ENCODE measurements at places on chromosomes 16 and 17.

DNA sequence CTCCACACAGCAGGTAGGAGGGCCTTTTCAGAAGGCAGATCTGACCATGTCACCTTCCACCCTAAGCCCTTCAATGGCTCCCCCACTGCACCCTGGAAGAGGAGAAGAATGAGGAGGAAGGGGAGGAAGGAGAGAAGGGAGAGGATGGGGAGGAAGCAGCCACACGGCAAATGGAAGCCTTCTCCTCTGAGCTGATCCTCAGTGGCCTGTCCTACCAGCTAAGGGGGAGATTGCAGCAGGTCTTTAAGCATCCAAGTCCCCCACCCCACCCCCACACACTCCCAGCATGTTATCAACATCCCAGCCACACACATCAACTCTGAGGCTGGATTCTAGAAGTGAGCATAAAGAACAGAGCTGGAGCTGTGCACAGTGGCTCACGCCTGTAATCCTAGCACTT is 46.2 kb upstream of the RBFOX3 start:
- no peak for DNase-seq

DNA sequence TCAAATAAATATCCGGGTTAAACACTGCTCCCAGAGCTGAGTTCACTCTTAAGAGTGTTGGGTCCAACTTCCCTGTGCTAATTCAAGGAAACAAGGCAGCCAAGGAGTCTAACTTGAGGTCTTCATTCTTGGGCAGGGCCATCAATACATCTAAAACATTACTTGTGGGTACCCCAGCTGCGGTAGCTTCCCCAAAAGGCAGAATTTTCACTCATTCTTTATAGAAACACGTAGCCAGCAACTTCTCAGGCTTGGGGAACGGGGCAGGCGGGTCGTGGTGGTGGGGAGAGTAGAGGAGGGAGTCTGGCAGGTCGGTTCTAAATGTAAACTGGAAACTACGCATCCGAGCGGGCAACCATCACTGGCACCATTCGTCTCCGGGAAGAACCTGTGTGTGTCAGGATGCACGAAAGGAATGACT is 666 bp upstream of the METTL9 start:
- DNase-seq = no peak

- no peak for DNase-seq
These were observed 258.2 kb upstream of the HSBP1 start for GRCh38 chr16:83549316-83550182.

GRCh38 chr17:43791589-43791988 is 11.4 kb downstream of the CFAP97D1 start:
- no peak for DNase-seq

GRCh38 chr16:28935924-28936783 is 4.4 kb downstream of the CD19 start:
- peak; percentile 92 for DNase-seq

GRCh38 chr17:46977348-46977747 is 1.7 kb downstream of the RPRML start:
- no peak for DNase-seq

GRCh38 chr16:66278604-66279262 is 87.8 kb upstream of the CDH5 start:
- no peak for DNase-seq

DNA sequence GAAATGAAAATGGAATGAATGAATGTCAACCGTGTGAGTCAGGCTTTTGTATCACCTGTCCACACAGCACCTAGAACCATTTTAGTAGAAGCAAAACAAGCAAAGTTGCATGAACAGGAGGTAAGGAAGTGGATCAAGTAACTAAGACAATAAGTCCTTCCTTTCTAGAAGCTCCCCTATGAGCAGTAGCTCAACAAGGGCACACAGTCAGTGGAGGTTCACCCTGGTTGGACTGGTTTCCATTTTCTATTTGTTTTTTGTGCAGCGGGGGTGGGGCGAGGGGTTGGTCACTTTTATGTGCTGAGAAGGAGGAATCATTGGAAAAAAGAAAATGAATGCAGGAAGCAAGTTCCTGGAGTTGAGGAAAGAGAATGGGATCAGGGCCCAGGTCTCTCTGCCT is 4.0 kb upstream of the HSBP1 start:
- DNase-seq = no peak

DNA sequence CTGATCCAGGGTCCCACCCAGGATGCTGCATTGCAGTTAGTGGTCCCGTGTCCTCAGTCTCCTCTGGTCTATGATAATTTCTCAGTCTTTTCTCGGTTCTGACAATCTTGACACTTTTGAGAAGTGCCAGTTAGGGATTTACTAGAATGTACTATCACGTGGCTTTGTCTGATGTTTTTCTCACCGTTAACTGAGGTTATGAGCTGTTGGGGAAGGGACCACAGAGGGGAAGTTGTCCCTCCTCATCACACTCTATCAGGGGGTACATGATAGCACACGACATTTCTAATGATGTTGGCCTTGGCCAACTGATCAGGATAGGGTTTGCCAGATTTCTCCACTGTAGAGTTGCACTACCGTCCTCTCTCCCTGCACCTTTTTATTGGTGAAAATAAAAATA is 250.9 kb upstream of the SDK2 start:
- no peak for DNase-seq

- peak; percentile 56 for DNase-seq
These were observed 46.1 kb upstream of the BPTF start for GRCh38 chr17:67779098-67779672.

DNA sequence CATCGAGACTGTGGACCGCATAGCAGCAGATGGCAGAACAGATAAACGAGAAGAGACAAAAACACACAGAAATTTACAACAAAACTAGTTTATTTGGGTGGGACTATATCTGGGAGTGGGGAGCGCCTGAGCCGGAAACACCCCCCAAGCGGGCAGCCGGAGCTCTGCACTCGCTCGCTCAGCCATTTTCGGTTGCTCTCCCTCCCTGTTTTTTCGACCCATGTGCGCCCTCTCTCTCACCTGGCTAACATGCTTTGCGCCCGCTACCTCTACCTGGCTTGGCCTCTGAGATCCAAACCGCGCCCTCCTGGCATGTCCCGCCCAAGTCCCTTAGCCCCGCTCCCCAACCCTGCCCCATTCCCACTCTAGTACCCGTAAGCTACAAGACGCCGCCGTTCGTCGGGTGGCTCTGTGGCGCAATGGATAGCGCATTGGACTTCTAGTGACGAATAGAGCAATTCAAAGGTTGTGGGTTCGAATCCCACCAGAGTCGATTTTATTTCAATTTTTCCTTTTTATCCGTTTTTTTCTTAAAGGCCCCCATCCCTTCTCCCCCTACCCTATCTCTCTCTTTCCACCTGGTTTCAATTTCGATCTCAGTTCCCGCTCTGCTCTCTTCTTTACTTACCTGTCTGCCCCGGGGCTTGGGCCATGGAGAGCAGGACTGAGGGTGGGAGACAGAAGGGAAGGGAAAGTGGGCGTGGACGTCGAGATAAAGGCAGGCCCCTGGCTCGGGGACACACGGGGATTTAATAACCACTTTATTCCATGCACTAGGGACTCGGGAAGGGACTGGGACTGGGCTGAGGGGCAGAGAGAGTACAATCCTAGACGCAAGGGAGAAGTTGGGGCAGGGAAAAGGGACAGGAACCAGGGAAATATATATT is 2.4 kb upstream of the ALOXE3 start:
- peak; percentile 81 for DNase-seq

- no peak for DNase-seq
These were observed 15.6 kb downstream of the TMEM100 start for GRCh38 chr17:55706808-55707773.

DNA sequence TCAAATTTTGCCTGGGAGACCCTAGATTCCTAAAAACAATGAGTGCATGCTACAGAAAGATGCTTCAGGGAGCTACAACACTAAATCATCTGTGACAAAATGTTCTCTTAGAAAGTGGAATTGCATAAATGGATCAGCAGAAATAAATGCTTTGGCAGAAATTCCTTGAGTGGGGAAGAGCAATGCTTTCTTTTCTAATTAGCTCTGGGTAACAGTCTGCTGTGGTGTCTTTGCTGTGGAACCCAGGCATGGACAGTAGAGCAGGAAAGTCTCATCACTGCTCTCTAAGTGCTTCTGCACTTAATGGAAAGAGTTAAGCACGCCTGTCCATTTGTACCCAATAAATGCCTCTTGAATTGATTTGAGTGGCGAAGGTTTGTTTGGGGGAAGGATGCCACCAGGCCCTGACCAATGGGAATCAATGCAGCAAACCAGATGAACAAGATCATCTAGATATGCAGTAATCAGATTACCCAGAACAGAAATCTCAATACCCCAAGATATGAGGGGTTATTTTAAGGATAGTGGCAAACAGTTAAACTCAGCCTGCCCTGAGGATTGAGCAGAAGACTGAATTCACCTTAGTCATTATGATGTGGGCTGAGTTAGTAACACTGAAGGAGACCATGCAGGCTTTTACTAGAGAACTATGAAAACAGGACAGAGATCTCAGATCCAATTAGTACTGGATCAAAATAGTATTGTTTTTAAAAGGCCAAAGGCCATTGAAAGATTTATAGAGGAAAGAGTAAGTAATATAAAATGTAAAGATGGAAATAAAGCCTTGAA is 13.6 kb downstream of the HLF start:
- no peak for DNase-seq

DNA sequence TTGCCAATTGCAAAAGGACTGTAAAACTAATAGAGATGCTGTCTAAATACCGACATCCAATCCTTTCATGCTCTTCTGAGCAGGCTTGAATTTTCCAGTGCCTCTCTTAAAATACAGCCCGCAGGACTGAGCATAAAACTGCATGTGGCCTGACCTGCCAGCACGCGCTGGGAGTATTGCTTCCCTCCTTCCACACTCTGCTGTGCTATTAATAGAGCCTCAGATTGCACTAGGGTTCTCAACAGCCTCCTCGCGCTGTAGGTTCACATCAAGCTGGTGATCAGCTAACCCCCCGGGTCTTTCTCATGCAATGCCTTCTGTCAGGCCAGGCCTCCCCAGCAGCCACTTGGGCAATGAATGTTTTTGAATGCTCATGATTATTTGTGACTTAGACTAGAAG is 14.2 kb upstream of the MSI2 start:
- no peak for DNase-seq

DNA sequence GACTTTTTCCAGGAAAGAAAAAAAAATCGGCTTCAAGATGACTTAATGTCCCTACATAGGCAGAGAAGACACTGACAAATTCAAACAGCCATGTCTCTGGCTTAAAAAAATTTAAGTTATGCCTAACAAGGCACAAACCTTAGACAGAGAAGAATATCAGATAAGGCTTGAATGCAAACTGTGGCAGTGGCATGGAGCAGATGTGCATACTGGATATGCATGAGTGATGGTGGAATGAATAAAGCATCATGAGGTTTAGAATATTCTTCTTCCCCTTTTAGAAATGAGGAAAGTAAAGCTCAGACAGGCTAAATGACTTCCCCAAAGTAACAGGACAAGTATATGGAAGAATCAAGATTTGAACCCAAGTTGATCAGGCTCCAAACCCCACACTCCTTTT is 23.2 kb upstream of the WSCD1 start:
- DNase-seq = no peak

DNA sequence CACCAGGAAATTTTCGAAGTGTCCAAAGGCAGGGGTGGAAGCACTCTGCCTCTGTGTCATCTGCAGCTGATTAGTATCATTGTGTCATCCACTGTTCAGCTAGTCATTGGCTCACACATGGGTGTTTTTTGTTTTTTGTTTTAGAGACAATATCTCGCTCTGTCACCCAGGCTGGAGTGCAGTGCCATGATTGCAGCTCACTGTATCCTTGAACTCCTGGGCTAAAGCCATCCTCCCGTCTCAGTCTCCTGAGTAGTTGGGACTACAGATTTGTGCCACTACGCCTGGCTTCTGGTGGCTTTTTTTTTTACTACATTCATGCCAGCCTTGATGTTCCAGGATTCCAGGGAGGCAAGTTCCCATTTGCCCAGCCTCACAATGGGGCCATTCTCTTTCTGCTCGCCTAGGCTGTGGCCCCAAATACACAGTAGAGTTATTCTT is 32.5 kb upstream of the MYO18A start:
- DNase-seq = no peak

GRCh38 chr17:45190503-45191255 is 29.0 kb downstream of the HEXIM2 start:
- no peak for DNase-seq

DNA sequence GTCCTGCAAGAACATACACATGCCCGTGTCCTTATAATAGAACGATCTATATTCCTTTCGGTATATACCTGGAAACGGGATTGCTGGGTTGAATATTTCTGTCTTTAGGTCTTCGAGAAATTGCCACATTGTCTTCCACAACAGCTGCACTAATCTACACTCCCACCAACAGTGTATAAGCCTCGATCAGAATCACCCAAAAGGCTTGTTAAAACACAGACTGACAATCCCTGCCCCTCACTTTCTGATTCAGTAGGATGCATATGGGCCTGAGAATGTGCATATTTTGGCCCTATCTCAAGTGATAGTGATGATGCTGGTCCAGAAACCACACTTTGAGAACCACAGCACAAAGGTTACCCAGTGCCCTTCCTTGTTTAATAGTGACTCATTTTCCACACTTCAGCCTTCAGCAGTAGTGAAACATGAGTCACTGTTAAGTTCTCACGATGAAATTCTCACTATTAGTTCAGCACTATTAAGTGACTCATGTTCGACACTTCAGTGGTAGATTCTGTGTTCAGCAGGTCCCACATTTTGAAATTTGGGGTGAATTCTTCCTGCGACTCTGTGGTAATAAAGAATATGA is 215.6 kb downstream of the GRIN2A start:
- no peak for DNase-seq

- DNase-seq = no peak
These were observed 107.2 kb upstream of the C16orf82 start for GRCh38 chr16:26959416-26960009.

DNA sequence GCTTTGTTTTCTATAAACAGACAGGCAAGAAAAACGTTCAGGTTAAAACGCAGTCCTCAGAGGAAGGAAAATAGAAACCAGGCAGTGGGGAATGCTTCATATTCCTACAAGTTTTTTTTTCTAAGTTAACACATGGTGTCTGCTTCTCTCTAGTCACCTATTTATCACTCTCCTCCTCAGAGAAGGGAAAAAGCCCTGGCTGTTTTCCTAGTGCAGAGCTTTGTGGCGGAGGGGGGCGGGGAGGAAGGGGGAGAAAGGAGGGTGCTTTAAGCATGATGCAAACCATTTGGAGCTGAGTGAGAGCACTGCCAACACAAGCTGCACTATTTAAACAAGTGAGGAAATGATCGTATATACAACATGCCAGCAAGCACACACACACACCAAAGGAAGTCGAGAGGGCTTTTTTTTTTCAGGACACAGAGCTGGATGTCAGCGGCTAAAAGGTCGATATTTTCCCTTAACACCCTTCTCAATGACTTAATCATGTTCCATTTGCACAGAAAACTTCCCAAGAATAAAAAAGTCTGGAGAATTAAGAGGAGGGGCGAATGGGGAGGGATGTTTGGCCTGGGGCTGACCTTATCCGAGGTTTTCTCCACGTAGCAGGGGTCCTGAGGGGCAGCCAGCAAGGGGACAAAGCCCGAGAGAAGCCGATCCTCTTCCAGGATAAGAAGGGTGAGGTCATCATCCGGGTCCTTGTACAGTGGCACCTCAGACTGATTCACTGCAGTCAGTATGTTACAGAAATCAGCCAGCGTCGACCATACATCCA is 117.4 kb downstream of the HIC1 start:
- DNase-seq = no peak

DNA sequence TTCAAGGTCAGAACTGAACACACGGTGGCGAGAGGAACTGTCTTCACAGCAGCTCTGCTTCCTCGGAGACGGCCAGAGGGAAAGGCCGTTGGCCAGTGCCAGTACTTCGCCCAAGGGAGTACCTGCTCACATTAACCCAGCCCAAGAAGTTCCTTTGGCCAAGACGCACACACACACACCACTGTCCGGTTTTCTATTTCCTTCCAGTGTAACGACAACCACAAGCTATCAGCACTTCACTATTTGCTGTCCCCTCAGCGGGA is 744 bp upstream of the GGNBP2 start:
- no peak for DNase-seq

- no peak for DNase-seq
These were observed 27.8 kb downstream of the KNOP1 start for GRCh38 chr16:19690196-19690595.
